ENCODE measurements at places on chromosomes 2 and 18.
A peak's percentile ranks its signal among the peaks of the same experiment; 100 is the strongest.

DNA sequence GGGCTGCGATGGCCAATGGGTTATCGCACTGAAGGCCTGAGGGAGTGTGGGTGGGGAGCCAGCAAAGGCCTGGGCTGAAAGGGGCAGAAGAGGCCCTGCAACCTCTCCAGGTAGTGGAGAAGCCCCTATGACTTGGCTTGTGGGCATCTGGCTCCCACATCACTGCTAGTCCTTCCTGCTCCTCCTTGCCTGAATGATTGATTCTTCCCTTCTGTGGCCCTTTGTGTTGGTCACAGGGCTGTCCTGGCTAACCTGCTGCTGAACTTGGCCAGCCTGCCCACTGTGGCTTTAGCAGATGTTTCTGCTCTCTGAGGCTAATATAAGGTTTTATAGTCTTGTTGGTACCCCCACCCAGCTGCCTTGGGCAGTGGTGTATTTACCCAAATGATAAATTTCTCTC, 136.2 kb upstream of the ALPP start:
- DNase-seq = no peak

DNA sequence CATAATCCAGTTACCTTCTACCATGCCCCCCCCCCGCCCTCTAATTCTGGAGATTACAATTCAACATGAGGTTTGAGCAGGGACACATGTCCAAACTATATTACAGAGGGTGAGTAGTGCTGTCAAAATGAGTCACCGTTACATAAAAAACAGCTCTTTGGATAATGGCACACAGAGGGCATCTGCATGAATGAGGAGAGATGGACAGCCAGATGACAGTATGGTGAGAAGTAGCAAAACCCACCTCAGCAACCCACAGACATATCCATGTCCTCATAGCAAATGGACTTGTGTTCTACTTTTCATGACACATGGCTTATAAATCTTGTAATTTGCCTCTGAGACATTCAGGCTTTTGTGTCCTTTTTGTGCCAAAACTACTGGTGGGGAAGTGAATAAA, 132.0 kb downstream of the EML6 start:
- peak; percentile 45 for DNase-seq

DNA sequence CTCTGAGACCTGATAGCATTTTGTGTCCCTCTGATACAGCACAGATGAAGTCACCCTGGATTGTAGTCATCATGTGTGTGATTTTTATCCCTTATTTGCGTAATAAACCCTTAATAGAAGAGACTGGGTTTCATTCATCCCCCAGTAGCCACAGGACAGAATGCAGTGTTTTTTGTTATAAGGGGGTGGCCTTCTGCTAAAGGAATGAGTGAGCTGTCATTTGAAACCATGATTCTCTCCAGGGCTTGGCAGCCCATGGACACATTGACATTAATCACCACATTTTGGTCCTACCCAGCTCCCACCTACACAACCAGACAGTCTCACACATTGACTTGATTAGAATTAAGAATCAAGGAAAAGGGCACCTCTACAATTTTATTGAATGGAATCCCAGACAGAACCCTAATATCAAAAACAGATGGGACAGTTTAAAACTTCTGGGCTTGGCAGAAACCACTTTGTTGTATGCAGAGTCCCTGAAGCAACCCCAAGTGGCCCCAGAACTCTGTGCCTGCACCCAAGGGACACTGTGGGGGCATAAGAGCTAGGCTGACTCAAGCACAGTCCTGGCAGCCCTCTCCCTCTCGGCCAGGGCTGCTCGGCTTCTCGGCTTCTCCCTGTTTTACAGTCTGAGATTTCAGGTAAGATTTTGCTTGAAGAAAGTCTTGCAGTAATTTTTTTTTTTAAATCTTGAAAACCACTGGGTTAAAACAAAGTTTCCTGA, 254.0 kb upstream of the SLC14A2 start:
- DNase-seq = no peak

DNA sequence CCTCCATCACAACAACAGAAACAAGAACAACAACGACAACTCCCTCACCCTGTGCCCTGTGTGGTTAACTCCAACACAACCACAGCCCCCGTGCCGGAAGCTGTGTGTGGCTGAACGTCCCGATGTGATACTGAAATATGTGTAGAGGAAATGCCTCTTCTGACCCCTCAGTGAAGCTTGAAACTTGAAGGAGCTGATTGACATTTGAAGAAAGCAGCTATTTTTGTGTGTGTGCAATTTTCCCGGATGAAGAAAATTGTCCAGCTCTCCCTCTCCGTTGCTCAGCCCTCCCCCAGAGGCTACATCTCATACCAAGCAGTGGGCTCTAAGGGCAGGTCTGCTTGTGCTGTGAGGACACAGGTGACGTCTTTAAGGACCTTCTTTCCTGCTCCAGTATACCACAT, 173.8 kb downstream of the ICOS start:
- DNase-seq = no peak

DNA sequence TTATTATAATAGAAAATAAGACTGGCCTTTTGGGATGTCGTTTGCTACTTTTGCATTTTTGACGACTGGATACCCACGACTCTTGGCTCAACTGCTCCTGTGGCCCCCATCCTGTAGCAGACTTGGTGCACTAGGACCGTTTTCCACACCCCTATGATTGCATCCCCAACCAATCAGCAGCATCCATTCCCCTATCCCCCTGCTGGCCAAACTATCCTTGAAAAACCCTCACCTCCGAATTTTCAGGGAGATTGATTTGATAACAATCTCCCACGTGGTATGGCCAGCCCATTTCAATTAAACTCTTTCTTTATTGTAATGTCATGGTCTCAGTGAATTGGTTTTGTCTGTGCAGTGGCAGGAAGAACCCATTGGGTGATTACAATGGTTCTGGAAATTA, 37.9 kb upstream of the TTR start:
- peak; percentile 1 for DNase-seq

GRCh38 chr2:232218778-232219495, 159.6 kb upstream of the ALPP start:
- DNase-seq = no peak

DNA sequence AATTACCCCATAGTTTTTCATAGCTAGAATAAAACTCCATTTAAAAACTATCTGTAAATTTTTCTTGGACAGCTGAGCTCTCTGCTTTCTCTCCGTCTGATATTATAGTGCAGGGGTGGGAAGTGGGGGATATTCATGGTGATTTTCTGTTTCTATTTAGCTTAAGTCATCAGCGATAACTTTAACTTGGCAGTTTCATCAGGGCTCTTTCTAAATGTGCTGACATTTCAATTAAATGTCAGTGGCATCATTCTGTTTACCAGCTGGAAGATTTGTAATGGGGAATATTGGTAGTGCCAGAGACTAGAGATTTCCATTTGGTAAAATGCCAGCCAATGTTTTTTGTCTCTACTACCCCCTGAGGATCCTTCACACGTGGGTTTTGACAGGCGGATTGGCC, 53.5 kb upstream of the CAPN13 start:
- no peak for DNase-seq

DNA sequence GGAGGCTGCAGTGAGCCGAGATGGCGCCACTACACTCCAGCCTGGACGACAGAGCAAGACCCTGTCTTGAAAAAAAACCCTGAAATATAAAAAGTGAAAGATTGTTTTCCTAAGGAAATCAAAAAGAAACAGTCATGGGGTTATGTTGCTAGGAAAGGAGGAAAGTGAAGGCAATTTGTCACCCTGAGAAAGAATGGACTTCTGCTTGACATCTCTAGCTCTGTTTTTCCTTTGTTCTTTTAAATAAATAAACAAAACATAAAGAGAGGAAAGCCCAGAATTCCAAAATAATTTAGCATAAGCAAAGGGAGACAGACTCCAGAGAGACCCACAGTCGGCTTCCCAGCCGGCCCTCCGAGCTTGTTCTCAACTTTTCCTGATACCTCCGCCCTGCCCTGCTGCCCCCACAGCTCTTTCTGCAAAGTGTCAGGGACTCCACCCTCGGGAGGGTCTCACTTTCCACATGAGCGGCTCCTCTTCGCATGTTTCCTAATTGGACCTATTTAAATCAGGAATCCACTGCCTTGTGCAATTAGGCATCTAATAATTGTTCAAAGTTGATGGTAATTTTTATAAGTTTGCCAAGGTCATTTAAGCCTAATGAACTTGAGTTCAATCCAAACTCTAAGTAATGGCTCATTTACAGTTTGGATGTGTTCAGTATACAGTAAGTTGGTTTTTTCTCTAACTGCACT, 49.8 kb upstream of the COPS8 start:
- no peak for DNase-seq

DNA sequence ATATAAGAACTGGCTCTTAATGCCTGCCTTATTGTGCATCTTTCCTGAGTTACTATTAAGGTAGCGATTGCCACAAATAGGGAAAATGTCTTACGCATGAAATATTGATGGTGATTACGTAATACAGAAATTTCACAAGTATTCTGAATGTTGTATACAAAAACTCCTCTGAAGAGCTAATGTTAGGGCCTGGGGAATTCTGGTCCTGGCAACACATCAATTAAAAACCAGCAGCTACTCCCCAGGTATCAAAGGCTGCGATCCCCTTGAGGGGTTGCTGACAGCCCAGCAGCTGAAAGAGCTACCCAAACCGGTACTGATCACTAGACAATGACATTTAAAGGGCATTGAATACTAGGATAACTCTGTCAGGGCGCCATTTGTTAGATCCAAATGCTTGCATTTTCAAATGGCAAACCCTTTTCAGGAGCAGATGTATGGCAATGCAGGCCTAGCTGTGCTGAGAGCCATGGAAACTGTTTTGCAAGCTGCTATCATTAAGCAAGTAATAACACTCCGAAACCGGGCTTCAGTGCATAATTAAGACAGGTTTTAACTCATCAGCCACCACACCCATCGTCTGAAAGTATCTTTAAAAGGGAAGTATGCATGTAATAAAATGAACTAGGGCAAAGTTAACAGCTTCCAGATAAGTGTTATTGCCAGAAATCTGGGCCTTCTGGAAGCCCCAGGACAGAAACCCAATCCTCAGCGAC, 78.4 kb downstream of the CLHC1 start:
- DNase-seq = no peak

DNA sequence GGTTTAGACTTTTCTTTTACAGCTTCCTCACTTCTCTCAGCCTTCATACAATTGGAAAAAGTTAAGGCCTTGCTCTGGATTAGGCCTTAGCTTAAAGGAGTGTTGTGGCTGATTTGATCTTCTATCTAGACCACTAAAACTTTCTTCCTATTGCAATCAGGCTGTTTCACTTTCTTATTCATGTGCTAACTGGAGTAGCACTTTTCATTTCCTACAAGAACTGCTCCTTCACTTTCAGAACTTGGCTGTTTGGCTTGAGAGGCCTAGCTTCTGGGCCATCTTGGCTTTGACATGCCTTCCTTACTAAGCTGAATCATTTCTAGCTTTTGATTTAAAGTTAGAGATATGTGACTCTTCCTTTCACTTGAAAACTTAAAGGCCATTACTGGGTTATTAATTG, 114.3 kb downstream of the ARHGEF4 start:
- no peak for DNase-seq

DNA sequence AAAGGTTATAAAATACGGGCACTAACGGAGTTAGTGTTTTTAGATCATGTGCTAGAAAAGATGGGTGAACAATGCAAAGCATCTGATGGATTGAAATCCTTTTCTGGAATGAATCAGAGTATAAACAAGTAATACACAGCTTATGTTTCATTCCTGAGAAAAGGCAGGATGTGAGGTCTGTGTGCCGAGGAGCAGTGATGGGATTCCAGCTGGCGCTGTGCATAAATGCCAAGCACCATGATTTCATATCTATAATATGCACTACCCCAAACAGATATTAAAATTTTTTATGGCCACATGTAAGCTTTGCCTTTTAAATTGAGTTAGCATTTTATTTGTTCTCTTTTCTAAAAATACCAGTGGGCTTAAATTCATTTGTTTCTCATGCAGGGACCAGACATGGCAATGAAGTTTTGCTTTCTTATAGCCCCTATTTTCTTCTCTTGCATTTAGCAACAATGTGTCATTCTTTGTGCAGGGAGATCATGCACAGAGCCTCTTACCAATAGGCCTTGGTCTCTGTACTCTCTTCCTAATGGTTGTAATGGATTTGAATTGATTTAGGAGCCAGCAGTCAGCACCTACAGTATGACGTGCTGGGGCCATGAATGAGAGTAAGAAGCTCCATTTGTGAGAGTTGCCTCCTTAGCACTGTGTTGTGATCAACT, 323.9 kb downstream of the SLC8A1 start:
- DNase-seq = peak; percentile 74

- peak; percentile 15 for DNase-seq
Observed at GRCh38 chr2:46362667-46363012, 65.4 kb downstream of the EPAS1 start.

DNA sequence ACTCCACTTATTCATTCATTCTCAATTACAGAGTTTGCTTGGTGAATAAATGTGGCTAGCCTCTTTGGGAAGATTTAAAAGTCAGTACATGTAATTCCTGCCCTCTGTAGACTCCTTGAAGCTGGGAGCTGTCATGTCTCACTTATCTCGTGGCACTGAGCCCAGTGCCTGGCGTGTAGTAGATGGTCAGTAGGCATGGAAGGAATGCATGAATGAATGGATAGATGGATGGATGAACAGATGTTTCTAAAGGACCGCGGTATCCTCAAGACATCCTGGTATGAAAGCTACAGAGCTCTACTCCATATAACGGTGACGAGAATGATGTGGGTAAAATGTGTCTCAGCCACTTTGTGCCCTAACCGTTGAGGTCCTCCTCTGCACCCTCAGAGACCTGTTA, 83.0 kb downstream of the MARCO start:
- DNase-seq = no peak

GRCh38 chr2:63257473-63257872, 206.8 kb downstream of the OTX1 start:
- DNase-seq = no peak

GRCh38 chr2:14324308-14324707, 308.2 kb upstream of the LRATD1 start:
- peak; percentile 27 for DNase-seq

- DNase-seq = no peak
Observed at GRCh38 chr2:1393321-1393720, 19.9 kb upstream of the TPO start.

DNA sequence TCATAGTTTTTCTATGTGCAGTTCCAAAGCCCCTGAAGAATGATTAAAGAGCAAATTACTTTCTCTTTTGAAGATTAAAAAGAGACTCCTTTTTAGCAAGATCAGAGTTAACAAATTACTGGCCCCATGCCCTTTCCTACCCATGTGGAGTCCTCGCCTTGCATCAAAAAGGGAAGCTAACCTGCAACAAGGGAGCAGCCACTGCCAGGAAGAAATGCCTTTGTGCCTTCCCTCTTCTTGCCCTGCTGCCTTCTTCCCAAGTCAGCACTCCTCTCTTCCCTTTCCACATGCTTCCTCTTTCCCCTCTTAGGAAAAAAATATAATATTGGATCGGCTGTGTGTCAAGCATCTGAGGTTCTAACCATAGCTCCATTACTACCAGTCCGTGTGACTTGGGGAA, 37.1 kb upstream of the CYP1B1 start:
- no peak for DNase-seq

- DNase-seq = peak; percentile 84
Observed at GRCh38 chr18:61546590-61546989, 213.4 kb downstream of the CDH20 start.

- DNase-seq = no peak
Observed at GRCh38 chr2:47497843-47498460, 95.0 kb downstream of the MSH2 start.

GRCh38 chr2:9280224-9280623, 73.6 kb downstream of the ASAP2 start:
- no peak for DNase-seq
